ENCODE measurements at places on chromosomes 11 and 22.

DNA sequence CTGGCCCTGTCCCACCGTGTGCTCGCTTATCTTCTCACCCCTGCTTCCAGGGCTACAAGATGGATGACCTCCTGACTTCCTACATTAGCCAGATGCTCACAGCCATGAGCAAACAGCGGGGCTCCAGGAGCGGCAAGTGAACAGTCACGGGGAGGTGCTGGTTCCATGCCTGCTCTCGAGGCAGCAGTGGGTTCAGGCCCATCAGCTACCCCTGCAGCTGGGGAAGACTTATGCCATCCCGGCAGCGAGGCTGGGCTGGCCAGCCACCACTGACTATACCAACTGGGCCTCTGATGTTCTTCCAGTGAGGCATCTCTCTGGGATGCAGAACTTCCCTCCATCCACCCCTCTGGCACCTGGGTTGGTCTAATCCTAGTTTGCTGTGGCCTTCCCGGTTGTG, 86.5 kb downstream of the MYO7A start:
- DNase-seq = no peak

GRCh38 chr11:47242596-47243192, 5.9 kb downstream of the ACP2 start:
- no peak for DNase-seq

GRCh38 chr22:40040927-40041326, 46.2 kb downstream of the FAM83F start:
- DNase-seq = no peak

- no peak for DNase-seq
These were observed 607 bp downstream of the CCDC82 start for GRCh38 chr11:96388891-96389719.

- DNase-seq = no peak
These were observed 1.3 kb upstream of the TBX10 start for GRCh38 chr11:67640758-67641337.

DNA sequence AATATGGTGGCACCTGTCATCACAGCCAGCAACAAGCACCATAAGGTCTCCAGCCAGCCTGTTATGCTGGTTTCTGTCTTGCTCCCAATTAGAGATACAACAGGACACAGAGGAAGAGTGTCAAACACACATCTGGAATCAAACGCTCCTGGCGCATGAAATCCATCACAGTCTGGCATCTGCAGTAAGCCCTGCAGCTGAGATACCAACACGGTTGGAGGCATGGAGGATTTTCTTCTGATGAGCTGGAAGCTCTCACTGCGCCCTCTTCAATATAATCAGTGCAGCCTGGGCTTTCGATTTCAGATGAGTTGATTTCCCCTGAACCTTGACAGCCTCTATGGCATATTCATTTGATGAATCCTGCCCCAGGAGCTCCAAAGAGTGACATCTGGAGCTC, 27.8 kb upstream of the CARS1 start:
- no peak for DNase-seq

DNA sequence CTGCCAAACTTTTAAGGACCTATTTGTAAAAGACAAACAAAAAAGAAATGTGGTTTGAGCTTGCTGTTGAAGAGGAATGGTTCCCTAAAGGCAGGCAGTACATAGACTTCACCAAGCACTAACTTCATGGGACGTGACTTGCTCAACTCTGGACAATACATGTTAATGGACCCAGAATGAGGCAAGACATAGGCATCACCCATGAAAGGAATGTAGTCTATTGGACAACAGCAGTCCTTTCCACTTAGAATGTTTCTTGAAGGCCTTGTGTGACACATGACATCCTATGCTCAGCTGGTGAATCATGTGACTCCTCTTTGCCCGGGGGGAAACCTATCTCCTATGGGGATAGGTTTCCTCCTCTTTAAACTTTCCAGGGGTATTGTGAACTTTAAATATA, 246.4 kb upstream of the BLID start:
- DNase-seq = no peak

DNA sequence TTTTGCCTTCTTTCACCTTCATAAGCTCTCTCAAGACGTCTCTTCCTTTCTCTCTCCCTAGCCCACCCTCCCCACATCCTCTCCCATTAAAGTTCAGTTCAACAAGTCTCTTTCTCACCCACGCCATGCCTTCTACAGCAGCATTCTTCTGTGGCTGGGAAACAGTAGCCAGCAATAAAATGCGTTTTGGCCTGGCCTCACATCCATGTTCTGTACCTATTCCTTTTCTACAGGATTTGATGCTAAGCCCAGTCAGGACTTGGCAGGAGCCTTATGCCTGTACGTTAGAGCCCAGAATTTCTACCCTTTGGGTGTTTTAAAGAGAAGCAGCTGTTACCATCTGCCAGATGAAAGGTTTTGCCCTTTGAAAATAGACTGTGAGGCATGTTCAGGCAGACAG, 7.1 kb upstream of the CD44 start:
- DNase-seq = no peak

DNA sequence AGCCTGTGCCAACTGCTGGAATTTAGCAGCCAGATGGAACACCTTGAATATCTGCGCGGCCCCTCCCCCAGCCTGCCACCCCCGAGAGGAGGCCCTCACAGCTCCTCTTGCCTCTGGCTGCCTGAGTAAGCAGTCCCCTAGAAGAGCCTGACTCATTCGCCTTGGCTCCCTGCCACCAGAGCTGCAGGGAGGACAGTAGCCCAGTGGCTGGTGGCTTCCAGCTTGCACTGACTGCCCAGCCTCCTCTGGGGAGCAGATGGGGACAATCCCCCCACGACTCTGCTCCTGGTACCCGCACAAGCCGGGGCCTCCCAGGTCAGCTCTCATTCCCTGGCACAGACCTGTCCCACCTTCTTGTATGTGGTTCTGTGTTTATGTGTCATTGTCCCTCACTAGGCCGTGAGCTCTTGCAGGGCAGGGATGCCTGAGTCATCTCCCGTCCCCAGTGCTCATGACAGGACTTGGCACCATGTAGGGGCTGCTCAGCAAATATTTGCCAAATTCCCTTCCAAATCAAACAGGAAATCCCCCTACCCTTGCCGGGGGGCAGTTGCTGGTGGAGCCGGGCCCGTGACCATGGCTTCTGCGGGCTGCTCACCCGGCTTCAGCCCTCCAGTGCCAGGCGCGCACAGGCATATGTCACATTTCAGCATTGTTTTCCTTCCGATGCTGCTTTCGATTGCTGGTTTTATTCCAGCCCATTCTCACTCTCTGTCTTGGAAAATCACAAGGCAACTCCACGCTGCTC, 43.6 kb downstream of the CACNG2 start:
- DNase-seq = peak; percentile 84

GRCh38 chr11:10461276-10461790, 6.3 kb downstream of the AMPD3 start:
- DNase-seq = no peak

DNA sequence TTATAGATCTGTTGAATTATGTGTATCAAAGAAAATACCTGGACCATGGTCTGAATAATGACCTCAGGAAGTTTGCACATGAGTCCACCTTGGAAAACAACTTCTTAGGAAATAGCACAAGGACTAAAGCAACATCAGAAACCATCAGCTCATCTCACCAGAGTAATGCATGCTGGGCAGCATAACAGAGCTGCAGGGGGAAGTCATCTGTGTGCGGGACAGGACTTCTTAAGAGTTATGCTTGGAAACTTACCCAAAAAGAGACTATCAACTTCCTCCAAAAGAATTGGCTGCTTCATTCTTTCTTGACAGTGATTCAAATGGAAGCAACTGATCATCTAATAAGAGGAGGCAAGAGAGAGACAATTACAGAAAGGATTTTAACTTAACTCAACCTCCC, 2.5 kb downstream of the OR56B4 start:
- no peak for DNase-seq

GRCh38 chr11:65487467-65488272, 11.2 kb upstream of the MALAT1 start:
- peak; percentile 100 for DNase-seq

DNA sequence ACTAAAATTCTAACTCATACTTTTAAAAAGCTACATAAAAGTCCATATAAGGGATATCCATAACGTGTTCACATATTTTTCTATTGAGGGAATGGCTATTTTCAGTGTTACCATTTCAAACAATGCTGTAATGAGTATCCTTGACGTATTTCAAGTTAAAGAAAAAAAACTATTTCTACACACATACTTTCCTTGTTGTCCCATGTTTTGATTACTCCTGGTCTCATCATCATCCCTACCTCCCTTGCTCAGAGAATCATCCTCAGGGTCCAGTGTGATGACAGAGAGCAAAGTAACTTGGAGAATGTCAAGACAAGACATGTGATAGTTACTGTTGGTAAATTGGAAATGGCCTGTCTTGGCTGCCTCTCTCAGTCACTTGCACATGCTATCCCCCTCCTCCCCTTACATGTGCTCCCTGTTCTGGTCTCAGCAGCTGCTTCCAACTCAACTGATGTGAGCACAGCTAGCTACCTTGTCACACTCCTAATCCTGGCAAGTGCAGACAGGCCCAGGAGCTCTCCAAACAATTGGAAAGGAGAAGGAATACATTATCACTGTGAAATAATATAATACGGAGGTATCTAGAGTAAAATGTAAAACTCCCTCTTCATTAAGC, 21.8 kb downstream of the NUMA1 start:
- no peak for DNase-seq

DNA sequence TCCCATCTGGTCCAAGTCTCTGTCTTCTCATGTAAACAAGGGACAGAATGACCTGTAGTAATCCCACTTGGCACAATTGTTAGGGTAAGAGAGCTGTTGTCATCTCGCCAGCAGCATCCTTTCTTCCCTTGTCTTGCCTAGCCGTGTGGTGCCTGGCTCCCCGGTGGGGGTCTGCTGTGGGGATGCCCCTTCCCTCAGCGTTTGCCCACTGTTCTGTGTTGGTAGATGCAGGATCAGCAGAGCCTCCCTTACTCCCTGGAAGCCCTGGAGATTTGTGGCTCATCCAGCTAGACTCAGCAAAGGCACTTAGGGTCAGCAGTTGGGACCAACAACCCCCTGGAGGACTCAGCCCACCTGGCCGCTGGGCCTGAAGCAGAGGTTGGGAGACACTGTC, 13.0 kb downstream of the ACO2 start:
- no peak for DNase-seq

GRCh38 chr11:120880498-120881175, 143.3 kb upstream of the TBCEL start:
- no peak for DNase-seq

DNA sequence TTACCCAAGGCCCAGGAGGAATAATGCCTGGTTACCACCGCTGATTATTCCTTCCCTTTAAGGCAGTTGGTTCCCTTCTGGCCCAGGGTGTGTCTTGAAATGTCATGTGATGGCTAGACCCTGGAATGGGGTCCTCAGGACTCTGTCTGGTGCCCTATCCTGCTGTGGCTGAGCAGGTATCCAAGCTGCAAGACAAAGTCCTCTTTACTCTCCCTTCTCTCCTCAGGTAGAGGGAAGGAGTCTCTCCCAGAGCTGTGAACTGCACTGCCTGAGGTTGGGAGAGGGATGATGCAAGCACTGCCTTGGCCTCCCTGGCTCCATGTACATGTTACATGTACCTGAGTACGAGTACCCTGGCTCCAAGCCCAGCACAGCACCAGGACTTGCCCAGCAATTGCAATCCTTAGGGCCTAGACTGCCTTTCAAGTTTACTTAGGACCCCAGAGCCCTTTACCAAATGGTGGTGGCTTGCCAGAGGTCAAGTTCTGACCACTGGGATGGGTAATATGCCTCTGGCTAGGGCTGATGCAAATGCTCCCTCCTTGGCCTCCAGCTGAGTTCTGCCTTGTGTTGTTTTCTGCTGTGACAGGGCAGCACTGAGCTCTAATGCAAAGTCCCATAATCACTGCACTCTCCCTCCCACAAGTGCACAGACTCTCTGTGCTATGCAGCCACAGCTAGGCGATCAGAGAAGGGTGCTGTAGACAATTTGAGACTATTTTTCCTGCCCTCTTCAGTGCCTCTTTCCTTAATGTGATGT, 20.7 kb upstream of the AQP11 start:
- no peak for DNase-seq

DNA sequence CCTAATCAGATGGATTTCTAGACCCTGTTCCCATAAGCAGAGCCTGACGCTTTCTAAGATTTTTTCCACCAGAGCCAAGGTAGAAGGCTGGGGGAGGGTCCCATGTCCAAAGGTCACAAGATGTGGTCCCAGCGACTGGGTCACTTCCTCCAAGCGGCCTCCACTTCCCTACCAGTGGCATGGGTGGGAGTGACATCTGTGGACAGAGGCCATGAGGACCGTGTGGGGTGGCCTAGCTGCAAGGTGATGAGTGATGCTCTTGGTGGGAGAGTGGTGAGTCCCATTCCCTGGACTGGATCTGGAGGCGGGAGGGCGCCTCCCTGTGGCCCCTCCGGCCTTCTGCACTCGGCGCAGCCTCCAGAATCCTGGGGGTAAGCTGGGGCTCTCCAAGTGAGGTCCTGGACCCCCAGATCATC, 32.4 kb upstream of the PRR5 start:
- DNase-seq = no peak

DNA sequence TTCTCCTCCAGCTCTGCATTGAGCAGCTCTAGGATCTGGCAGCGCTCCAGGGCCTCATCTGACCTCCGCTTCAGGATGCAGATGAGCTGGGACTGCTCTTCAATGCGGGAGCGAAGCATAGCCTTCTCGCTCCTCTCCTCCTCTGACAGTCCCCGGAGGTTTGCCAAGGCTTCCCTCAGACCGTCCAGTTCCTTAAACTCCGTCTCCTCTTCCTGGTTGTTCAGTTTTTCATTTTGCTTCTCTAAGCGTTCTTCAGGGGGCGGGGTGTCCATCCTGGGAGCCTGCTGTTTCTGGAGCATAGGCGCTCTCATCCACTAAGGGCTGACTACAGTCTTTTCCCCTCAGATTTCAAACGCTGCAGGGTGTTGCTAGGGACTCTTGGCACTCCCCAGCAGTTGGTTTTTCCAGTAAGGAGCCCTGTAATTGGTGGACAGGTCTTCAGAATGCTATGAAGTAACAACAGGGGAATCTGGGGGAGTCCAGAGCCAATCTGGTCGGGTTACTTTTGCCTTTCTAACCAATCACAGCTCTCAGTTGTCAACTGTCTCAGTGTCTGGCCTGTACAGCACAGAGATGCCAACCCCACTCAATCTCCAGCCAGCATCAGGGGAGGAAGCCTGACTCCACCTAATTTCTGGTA, at the start of gene CCDC89:
TSS of gene CCDC89 (minus strand) at position 376 of the 640 bp plus-strand sequence. CDS start at position 311, 65 bp downstream.
- DNase-seq = peak; percentile 85

DNA sequence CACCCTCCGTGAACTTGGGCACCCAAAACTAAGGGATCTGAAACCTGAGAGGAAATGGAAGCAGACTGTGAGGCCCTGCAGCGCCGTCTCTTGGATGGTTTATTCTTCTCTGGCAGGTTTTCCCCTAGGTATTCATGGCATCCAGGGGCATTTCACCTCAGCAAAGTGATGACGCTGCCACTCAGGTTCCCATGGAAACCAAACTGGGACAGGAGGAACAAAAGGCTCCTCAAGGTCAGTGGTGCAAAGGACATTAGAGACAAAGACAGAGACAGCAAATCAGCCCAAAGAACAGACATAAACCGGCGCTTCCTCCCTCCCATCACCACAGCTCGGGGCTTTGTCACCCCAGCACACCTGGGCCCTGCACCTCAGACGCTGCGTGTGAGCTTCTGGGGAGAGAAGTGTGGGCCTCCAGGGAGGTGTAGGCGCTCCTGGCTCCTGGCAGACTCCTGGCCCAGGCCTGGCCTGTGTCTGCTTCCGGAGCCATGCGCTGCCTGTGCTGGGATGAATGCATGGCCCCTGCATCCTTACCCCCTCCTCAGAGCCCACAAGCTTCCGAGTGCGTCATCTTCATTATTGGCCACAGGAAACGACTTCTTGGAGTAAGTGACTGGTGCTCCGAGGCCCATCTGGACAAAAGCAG, 5.9 kb downstream of the TP53AIP1 start:
- DNase-seq = no peak

Measured in hippocampal formation (tissue), 2 donors.